Brain (organoid and tissue), 16 donors: ENCODE measurements at places on chromosomes 3 and 15.

GRCh38 chr15:27449941-27450340, 479.0 kb downstream of the GABRG3 start:
- no peak for DNase-seq

DNA sequence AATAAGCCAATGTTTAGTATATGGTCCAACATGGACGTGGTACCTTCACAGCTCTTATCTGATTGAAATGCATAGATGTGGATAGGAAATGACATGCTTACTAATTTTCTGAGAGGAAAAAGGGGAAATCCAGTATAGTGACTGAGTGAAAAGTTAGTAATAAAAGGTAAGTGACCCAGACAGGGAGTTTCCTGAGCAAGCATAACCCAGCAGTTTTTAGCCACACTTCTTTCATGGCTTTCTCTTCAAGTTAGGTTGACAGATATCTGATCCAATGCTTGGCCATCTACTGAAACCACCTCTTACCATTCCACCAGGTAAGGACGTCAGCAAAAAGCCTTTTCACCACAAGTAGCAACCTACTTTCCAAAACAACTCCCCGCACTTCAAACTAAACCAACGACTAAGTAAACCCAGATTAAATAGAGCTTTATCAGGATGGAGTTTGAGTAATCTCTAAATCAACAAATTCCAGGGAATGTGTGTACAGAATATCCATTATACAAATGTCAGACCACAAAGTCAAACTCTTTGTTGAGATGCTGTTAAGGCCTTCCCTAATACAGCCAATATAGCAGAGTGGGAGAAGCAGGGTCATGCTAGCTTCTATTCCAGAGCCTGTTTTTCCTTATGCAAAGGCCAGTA, 329.7 kb downstream of the RORA start:
- DNase-seq, result no peak

DNA sequence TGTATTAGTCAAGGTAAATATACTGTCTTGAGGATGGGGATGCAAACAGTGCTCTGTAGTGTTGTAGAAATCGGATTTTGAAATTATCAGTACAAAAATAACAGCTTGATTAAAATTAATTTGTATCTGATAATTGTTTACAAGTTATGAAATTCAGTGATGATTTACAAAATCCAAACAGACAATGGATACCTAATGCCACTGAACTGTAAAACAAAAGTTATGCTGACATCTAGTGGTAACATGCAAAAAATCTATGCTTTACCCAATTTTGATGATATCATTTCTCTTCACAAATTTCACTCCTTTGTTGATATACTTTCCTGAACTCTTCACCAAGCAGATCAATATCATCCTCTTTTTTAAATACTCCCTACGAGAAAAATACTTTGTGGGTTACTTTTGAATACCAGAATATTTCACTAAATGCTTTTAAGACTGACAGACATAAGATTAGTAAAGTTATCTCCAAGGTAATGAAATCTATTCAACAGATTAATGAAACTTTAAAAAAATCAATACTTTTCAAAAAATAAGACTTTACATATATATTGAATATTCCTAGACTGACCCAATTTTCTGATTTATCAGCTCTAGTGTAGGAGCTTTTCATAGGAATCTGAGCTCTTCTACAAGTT, 36.0 kb downstream of the MNS1 start:
- peak; percentile 51 for DNase-seq

- DNase-seq, result no peak
Observed at GRCh38 chr15:41950127-41950483, 22.3 kb downstream of the EHD4 start.

- no peak for DNase-seq
Observed at GRCh38 chr3:157452097-157452496, 15.4 kb downstream of the PTX3 start.

DNA sequence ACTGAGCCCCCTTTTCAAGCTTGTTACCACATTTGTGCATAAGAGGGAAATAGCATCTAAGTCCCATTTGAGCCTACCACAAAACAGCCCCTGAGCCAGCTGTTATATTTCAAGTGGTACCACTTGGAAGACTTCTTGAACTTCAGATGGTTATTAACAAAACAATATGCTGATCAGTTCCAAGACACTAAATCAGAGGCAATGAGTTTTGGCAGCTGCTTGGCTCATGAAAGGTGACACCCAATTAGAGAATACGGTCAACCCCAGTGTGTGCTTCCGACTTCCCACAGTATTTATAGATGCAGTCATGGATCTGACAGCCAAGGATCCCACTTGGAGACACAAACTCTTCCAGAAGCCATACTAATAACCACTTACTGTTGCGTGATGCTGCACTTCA, 469.6 kb upstream of the PPP2R3A start:
- no peak for DNase-seq

DNA sequence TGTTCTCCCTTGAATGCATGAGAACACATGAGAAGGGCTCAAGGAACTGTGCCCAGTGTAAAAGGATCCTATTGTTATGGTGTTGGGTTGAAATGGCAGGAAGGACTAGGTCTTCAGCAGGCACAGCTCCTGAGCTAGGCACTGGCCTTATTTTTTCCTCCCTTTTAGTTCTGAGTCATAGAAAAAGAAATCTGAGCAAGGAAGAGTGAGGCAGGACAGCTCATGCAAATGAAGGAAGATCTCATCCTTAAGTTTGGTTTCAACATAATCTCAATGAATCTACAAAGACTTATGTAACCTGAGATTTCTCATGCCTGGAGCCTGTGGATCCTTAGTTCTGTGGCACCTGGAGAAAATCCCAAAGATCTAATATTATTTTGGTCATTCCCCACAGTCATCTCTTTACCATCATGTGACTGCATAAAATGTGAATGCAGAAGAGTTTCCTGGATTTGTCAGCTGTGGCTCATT, 188.6 kb upstream of the TBL1XR1 start:
- DNase-seq, result no peak

DNA sequence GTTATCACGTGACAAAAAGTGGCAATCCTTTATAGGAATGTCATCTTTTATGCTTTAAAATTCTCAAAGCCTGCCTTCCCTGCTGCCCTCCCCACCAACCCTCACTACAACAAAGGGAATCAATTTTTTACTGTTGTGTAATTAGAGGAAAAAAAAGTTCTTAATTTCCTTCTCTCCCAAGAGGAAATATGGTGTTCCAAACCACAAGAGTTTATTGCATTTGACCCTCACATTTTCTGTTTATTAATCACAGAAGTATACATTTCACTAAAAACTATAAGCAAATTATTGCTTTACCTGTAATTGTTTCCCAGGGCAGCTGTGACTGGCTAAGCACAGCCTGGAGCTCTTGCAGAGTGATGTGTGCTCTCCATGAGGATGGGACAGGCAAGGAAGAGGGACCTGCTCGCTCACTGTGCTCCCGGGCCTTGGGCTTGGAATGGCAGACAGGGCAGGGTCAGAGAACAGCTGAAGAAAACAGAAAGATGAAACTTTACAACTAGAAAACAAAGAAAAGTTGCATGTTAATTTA, 31.3 kb upstream of the ATP10A start:
- no peak for DNase-seq

DNA sequence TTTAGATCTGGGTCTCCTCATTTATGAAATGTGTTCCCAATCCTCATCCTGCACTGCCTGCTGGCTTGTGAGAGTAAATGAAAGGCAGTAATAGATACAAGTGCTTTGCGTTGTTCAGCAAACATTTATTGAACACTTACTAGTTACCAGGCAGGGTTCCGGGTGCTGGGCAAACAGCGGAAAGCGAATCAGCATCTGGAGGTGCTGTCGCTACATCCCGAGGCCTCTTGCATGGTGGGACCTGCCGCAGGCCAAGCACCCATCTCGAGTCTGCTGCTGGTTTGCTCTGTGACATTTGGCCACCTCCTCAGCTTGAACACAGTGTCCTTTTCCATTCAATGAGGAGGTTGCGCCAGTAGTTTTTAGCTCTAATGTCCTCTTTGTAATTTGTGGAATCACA, 24.8 kb downstream of the TRAK1 start:
- DNase-seq, result no peak

DNA sequence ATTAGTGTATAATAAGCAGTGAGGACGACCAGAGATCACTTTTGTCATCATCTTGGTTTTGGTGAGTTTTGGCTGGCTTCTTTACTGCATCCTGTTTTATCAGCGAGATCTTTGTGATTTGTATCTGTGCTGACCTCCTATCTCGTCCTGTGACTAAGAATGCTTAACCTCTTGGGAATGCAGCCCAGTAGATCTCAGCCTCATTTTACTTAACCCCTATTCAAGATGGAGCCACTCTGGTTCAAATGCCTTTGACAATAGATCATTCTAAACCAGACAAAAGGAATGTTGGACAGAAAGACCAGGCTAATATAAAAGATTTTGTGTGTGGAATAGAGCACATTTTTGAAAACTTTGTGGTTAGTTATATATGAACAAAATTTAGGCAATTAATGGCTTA, 618.5 kb upstream of the BCHE start:
- DNase-seq, result no peak

- DNase-seq, result no peak
Observed at GRCh38 chr3:189369636-189370035, 197.9 kb downstream of the TPRG1 start.

DNA sequence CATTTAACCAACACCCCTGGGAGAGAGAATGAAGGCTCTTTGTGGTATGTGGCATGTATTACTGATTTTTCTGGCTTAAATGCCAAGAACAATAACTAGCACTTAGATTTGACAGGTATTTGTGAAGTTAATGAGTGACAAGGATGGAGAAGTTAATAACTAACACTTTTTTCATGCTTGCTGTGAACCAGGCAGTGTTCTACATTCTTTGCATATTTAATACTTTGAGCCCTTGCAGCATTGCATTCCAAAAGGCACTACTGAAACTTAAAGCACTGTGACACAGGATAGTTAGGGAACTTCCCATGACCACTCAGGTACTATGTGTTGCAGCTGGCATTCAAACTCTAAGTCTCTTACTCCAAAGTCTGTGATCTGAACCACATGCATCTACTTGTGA, 650.6 kb downstream of the ZPLD1 start:
- no peak for DNase-seq

- DNase-seq, result no peak
Observed at GRCh38 chr3:189513281-189514117, 117.7 kb upstream of the TP63 start.

DNA sequence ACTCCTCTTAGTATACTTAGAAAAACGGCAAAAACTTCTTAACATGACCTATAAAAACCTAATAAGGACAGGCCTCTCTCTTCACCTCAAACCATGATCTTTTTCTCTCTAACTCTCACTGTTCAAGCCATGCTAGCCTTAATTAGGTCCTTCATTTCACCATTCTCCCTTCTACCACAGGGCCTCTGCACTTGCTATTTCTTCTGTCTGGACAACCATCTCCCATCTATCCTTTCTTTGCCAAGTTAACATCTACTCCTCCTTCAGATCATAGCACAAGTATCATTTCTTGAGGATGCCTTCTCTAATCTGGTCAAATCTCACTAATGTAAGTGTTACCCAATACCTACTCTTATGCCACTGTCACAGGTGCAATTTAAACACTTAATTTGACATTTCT, 39.1 kb downstream of the TMCC1 start:
- DNase-seq, result no peak

GRCh38 chr3:137738710-137739109, 25.4 kb upstream of the SOX14 start:
- DNase-seq, result no peak

DNA sequence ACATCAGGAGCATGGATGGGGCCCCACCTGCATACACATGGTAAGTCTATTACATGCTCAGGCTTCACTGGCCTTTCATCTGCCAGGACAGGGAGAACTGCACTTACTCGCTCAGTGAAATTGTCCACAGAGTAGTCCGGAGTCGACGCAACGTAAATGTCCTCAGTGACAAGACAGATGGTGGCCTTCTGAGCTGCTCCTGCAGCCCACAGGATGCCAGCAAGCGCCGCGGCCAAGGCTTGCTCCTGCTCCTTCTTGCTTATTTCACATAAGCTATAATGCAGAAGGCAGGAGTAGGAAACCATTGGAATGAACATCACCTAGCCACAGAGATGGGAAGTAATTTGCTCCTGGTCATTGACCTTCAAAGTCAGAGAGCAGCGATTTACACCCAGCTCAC, 14.4 kb downstream of the MINDY4B start:
- DNase-seq, result no peak

GRCh38 chr3:62631488-62631887, 243.7 kb downstream of the CADPS start:
- DNase-seq, result no peak

DNA sequence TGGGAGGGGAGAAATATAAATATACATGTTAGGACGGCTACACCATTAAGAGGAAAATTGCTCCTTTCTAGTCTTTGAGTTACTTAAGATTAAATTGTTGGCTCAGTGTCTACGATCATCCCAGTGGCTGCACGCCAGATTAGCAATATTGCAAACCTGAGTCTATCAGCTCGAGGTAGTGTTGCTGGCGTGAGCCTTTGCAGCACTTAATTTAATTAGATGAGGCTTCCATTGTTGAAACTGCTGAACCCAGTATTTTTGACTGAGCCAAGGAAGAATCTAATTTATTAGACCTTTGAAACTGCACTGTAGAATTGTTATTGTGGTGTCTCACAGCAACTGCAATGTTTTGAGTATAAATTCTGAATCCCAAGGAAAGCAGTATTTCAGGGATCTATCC, 782.4 kb upstream of the ROBO1 start:
- DNase-seq, result peak; percentile 45

GRCh38 chr15:25508369-25509002, 69.7 kb upstream of the UBE3A start:
- peak; percentile 92 for DNase-seq

GRCh38 chr3:197031315-197032285, 2.0 kb upstream of the MELTF start:
- no peak for DNase-seq

GRCh38 chr3:30480587-30480986, 125.8 kb upstream of the TGFBR2 start:
- no peak for DNase-seq

DNA sequence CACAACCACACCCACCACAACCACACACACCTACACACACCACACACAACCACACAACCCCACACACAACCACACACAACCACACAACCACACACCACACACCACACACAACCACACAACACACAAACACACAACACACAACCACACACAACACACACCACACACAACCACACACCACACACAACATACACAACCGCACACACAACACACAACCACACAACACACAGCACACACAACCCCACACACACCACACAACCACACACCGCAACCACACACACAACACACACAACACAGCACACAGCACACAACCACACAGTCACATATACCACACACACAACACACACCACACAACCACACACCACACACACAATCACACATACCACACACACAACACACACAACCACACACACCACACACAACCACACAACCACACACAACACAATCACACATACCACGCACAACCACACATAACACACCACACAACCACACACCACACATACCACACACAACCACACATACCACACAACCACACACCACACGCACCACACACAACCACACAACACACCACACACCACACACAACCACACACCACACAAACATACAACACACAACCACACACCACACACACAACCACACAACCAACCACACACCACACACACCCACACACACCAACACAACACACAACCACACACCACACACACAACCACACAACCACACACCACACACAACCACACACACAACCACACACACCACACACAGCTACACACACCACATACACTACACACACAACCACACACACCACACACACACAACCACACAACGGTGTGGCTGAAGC, 23.7 kb downstream of the CPN2 start:
- no peak for DNase-seq

- DNase-seq, result peak; percentile 49
Observed at GRCh38 chr3:36380221-36381031, at the start of gene STAC. TSS of gene STAC (plus strand) at chr3:36380504. CDS start at chr3:36380644, 140 bp downstream.

GRCh38 chr3:10286596-10287295, 6.0 kb downstream of the GHRL start:
- DNase-seq, result no peak
